ENCODE measurements at places on chromosomes 2 and 18.

DNA sequence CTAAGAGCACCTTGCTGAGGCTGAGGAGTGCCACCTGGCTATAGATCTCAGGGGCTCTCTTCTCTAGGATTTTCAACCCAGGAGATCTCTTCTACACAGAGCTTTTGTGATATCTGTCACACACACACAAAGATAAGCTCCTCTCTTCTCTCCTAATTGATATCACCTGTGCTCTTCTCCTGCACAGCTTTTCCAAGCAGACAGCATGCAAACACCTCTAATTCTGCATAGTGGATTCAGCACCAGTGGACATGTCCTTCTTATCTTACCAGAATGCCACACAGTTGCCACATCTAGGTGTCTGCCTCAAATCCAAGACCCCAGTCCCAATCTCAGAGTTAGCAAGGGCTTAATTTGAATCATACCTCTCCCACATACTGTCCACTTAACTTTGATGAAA lies 43.9 kb downstream of the LRATD1 start:
- no peak for DNase-seq

GRCh38 chr2:86488561-86489250 lies 47.5 kb downstream of the KDM3A start:
- DNase-seq: no peak

- DNase-seq: no peak
Measured at GRCh38 chr2:239934571-239935171, 90.5 kb downstream of the NDUFA10 start.

- no peak for DNase-seq
Measured at GRCh38 chr2:184504252-184504651, 94.1 kb upstream of the ZNF804A start.

- no peak for DNase-seq
Measured at GRCh38 chr2:120206022-120206581, 17.1 kb downstream of the TMEM185B start.

GRCh38 chr2:23286758-23287704 lies 97.9 kb upstream of the KLHL29 start:
- DNase-seq: no peak

DNA sequence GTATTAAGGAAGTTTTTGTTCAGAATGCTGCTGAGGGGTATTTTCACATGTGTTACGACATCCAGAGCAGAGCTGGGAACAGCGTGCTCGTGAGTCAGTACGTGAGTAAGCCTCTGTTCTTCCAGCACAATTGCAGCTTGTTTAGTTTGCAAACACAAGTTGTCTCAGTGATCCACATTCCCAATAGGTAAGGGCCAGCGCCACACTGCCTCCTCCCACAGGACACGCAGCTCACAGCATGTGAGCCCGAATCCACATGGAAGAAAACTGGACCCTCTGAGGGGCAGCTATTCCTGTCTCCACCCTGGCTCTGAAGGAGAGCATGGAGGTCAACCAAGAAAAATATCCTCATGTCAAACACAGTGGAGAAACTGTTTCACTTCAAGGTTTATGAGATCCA lies 173.9 kb upstream of the PID1 start:
- no peak for DNase-seq

DNA sequence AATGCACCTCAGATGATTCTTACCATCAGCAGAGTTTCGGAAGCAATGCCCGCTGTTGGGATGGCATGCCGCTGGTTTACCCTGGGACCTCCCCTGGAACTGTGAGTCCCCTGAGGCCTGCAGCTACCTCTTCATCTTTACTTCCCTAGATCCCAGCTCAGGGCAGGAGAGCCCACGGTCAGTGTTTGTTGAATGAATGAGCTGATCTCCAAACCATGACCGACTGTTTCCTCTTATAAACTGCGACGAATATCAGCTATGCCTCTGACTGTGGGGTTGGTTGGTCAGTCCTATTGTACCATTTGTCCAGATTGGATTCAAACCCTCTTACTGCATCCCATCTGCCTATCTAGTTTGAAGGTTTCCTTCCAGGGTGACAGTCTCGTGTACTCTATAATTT lies 64.4 kb downstream of the DDX1 start:
- no peak for DNase-seq

DNA sequence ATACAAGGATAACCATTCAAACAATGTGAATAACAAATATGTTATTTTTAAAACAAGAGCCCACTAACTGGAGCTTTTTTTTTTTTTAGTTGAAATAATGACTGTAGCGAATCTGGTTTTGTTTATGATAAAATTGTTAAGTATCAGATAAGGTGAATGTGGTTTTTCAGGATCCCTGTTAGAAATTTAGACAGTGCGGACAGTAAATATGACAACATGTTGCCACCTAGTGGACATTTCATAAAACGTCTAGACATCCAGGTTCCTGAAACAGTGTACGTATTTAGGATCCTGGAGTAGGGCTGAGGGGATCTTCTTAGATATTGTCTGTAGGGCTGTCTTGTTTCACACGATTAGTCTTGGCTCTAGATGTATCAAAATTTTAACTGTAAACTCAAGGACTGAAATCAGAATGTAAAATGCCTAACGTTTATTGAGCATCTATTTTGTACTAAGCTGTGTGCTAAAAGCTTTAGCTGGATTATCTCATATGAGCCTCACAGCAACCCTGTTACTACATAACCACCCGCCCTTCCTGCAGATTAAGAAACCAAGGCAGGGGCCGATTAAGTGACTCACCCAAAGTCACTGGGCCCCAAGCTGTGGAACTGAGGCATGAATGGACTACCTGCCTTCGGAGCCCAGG lies 23.9 kb upstream of the CCDC68 start:
- no peak for DNase-seq

DNA sequence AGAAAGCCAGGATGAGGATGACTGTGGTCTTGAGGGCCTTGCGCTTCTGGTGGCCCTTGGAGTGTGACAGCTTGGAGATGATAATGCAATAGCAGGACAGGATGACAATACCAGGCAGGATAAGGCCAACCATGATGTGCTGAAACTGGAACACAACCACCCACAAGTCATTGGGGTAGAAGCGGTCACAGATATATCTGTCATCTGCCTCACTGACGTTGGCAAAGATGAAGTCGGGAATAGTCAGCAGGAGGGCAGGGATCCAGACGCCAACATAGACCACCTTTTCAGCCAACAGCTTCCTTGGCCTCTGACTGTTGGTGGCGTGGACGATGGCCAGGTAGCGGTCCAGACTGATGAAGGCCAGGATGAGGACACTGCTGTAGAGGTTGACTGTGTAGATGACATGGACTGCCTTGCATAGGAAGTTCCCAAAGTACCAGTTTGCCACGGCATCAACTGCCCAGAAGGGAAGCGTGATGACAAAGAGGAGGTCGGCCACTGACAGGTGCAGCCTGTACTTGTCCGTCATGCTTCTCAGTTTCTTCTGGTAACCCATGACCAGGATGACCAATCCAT lies 2.7 kb downstream of the CXCR4 start:
- DNase-seq: no peak

- DNase-seq: no peak
Measured at GRCh38 chr2:169010633-169011460, 20.3 kb downstream of the ABCB11 start.

- DNase-seq: no peak
Measured at GRCh38 chr2:86471637-86472036, 30.5 kb downstream of the KDM3A start.

DNA sequence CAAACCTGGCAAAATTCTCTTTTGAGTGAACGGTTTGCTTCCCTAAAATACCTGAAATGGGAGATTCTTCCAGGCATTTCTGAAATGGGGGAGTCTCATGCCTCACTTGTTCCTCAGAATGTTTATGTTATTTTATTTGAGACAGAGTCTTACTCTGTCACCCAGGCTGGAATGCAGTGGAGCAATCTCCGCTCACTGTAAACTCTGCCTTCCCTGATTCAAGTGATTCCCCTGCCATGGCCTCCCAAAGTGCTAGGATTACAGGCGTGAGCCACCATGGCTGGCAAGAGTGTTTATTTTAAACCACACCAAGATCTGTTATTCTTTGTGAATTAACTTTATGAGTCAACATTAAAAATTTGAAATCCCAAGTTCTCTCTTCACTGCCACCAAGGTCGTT lies 6.4 kb upstream of the FHL2 start:
- DNase-seq: no peak

- no peak for DNase-seq
Measured at GRCh38 chr2:37707393-37707792, 36.0 kb upstream of the CDC42EP3 start.

DNA sequence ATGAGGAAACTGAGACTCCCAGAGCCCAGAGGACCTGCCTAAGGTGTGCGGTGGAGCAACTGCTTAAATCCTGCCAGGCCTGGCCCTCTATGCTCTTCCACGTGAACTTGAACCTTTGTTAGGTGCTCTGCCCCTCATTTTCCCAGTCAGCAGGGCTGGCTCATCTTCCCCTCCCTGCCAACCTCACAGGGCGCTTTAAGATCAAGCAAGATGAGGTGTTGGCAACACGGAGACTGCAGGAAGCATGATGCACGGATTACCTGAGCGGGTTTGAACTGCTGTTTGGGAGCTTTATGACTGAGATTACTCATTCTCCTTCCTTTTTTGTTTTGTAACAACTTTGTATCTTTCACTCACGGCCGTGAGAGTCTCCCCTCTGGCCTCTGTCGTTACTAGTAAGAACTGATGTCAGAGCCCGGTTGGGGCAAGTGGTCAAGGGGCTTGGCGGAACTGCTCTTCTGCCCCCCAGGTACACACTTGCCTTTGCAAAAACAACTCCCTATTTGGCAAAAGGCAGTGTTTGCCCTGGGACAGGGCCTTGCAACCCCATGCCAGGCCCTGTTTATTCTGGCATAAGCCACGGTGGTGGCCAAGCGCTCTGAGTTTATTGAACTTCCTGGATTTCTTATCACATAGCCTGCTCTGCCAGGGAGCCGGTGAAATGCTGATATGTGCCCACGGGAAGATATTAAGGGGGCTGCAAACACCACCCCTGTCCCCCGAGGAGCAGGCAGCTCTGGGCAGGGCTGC lies 127.8 kb downstream of the INHBB start:
- DNase-seq: no peak

GRCh38 chr2:163572850-163573249 lies 163.0 kb downstream of the FIGN start:
- DNase-seq: no peak

DNA sequence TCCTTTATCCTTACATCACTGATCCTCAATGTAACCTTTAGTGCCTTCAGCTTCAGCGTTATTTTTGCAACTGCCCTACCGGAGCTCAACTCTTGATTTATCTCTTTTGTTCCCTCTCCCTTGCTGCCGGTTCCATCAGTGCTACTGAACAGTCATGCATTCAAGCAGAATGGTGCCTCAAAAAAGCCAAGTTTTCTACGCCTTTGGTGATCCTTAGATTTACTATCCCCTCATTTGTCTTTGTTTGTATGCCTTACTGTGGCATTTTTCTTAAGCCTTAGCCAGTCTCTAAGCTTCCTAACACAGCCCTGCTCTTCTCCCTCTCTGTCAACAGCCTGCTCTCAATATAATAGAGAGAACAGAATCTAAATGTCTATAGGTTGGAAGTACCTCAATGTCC lies 847.7 kb downstream of the CPS1 start:
- DNase-seq: no peak

DNA sequence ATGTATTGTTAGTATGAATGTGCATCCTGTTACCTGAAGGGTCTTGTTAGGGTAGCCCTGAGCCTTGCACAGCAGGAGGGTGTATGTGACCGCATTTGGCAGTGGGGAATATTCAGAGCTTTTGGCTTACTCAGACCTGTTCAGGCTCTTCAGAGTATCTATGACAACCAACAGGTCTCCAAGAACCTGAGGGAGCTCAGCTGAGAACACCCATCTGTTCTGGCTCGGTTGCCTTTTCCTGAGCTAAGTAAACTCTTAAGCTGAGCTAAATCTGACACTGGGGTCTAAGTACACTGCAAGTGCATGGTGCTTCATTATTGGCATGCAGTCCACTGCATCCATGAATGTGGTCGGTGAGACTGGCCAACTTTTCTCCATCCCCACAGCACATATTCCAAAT lies 92.4 kb upstream of the CHST9 start:
- no peak for DNase-seq

DNA sequence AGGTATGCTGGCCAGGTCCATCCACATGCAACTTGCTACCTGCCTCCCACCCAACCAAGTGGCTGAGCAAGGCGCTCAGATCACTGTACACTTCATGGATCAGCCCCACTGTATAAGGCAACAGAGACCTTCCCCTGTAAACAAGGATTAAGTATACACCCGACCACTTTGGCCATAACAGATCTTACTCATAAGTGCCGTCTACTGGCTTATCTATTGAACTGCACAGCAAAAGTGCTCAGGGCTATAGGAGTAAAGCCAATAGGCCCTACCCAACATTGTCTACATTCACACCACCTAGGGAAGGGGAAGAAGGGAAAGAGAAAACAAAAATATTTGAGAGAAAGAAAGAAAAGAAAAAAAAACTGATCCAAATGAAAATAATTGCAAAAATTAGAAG lies 663.9 kb upstream of the LRRTM1 start:
- DNase-seq: no peak

- no peak for DNase-seq
Measured at GRCh38 chr2:45291296-45291701, 282.0 kb upstream of the SIX2 start.

DNA sequence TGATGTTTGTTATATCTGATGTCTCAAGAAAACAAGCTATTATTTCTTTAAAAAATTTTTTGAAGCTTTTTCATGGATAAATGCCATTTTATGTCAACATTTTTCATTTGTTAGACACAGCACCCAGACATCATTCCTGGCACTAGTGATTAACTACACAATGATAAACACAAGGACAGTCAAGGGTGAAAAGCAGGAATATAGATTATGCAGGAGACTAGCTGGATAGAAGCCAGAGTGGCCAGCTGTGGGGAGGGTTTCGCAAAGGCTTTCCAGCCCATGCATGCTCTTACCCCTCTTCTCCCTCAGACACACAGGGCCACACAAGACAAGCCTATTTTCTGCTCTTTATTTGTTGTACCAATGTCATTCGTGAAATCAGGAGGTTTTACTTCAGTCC lies 127.1 kb upstream of the TTC39C start:
- no peak for DNase-seq

DNA sequence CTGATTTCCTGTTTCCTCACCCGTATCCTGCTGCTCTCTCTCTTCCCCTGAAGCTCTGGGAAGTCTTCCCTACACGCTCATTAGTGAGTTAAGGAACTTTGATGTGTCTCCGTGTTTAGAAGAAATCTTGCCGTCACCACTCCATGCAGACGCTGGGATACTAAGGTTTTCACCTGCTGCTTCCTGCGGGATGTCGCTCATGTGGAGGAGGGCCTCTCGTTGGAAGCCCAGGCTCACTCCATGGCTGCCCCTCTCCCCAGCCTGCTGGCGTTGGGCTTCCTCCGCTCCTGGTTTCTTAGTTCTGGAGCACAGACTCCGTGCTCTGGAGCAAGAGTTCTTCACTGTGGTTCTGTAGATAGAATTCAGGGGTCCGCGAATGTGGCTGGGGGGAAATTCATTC lies 326.3 kb downstream of the GBX2 start:
- no peak for DNase-seq

- no peak for DNase-seq
Measured at GRCh38 chr2:107248932-107249331, 363.0 kb upstream of the ST6GAL2 start.

Data from stimulated activated CD8-positive, alpha-beta memory T cell treated with anti-CD3 and anti-CD28 coated beads, Interleukin-4, amount 100 ng/mL, for 1 hour (primary cell).